Fibroblast of villous mesenchyme (primary cell): ENCODE measurements at places on chromosomes 5 and 9.

DNA sequence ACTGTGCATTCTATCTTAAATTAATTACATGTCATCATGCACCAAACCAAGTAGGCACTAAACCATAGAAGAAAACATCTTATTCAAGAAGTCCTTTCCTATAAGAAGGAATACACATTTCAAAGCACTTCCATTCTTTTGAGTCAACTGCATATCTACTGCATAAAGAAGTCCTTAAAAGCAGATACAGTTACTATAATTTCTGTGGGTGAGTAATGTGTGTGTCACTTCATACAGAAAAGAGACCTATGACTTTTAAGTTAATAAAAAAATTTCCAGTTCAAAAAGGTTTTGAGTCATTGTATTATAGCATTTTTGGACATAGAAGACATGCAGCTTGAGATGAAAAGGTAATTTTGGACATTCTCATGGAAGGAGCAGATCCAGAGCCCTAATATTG lies 125.0 kb downstream of the DTWD2 start:
- no peak for DNase-seq

GRCh38 chr5:42021923-42022322 lies 96.8 kb downstream of the FBXO4 start:
- no peak for DNase-seq

- DNase-seq: peak; percentile 80
Observed at GRCh38 chr9:95316794-95317118, 753 bp downstream of the FANCC start.

GRCh38 chr9:99054581-99054980 lies 50.3 kb upstream of the TGFBR1 start:
- DNase-seq: no peak

- peak; percentile 61 for DNase-seq
Observed at GRCh38 chr9:131668439-131669268, 71.2 kb downstream of the RAPGEF1 start.
